ENCODE measurements at places on chromosomes 3 and 15. TPM values are rescaled to one million over a fixed set of nuclear protein-coding genes. Genes with fewer than 3 reads are reported as not detected.

Gene KCNH8
- not detected for total RNA-seq

Gene TRIM71
- total RNA-seq, result 0.02 TPM

Gene MYO1E
- 2.1 TPM for total RNA-seq

Gene SLC22A14
- total RNA-seq, result not detected

Gene CPNE4
- total RNA-seq, result 0.07 TPM

Gene IREB2
- 71.7 TPM for total RNA-seq

Gene GXYLT2
- 0.08 TPM for total RNA-seq

Gene IL5RA
- not detected for total RNA-seq

Gene ALDH1A2
- not detected for total RNA-seq

Gene CSPG5
- total RNA-seq, result 0.16 TPM

Gene CD276
- 0.73 TPM for total RNA-seq

Gene MIX23
- total RNA-seq, result 99.6 TPM

Gene ITIH1
- total RNA-seq, result not detected

Gene ZNF385D
- total RNA-seq, result not detected

Gene ATP10A
- 16.6 TPM for total RNA-seq

Gene TNIK
- 31.7 TPM for total RNA-seq

Gene MDFIC2
- not detected for total RNA-seq

Gene ITIH3
- not detected for total RNA-seq
